Glutamatergic neuron (in vitro differentiated cells): ENCODE measurements at places on chromosomes 2 and 18.

- peak; percentile 29 for DNase-seq
Observed at GRCh38 chr2:202831242-202832220, 40.0 kb downstream of the ICA1L start.

DNA sequence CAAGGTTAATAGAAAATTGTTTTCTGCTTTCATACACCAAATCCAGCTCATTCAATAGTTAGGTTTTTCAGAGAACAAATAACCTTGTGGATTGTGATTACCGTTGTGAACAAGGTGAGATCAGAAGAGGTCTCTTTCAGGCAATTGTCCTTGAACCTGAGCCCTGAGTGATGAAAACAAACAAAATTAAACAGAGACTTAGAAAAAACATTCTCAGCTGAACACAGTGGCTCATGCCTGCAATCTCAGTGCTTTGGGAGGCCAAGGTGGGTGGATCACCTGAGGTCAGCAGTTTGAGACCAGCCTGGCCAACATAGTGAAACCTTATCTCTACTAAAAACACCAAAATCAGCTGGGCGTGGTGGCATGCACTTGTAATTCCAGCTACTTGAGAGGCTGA is 68.1 kb downstream of the HNMT start:
- DNase-seq = no peak

DNA sequence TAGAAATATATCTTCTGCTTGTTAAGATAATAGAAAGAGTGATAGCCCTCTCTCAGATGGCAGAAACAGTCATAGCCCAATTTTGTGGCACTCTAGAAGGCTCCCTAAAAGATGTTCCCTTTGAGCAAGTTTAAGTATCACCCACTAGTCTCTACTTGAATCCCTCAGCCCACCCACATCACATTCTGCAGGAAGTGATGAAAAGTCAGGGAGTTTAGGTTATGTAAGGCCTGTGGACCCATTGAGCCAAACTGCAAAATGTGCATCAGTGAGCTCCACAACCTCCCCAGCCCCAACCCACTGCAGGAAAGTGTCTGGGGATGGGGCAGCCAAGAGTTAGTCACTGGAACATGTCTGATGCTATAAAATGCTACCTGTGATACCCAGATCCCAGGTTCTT is 25.6 kb downstream of the ANKRD44 start:
- no peak for DNase-seq

GRCh38 chr2:206383669-206384068 is 59.7 kb upstream of the ADAM23 start:
- no peak for DNase-seq

- DNase-seq = peak; percentile 20
Observed at GRCh38 chr18:42756214-42756613, 359.3 kb downstream of the RIT2 start.

DNA sequence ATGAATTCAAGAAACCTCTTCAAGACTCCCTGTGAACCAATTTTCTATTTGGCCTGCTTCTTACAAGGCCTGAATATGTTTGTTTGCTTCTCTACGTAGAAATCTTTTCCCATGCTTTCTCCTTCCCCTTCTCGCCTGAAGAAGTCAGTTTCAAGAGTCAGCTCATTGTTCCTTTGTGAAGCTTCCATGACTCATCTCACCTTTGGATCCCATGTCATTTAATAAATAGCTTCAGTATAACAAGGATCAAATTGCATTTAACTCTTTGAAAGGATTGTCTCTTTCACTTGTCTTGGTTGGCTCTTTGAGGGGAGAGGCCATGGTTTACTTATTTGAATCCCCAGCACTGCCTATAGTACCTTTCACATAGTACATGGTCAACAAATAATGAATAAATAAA is 28.4 kb downstream of the CPS1 start:
- DNase-seq = no peak

- no peak for DNase-seq
Observed at GRCh38 chr18:30094556-30094955, 948.0 kb downstream of the DSC3 start.

GRCh38 chr2:68235090-68235489 is 17.2 kb downstream of the PPP3R1 start:
- no peak for DNase-seq

- no peak for DNase-seq
Observed at GRCh38 chr18:62634458-62634857, 80.9 kb upstream of the PHLPP1 start.

GRCh38 chr2:189661957-189662321 is 680 bp downstream of the ASNSD1 start:
- DNase-seq = no peak

DNA sequence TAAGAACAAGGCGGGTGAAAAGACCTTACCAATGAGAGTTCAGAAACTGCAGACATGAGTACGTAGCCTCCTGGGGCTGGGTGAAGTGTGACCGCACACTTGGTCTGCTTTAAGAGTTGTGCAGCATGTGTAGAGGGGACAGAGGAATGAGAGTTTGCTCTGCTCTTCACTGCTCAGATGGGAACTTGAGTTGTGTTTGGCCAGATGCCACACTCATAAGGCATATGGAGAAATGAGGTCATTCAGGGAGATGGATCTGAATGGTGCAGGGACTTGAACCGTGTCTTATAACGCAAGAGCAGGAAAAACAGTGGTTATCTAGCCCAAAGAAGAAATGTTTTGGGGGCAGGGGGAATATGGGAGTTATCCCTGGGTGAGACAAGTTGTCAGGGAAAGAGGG is 273.8 kb upstream of the LYPD1 start:
- no peak for DNase-seq

DNA sequence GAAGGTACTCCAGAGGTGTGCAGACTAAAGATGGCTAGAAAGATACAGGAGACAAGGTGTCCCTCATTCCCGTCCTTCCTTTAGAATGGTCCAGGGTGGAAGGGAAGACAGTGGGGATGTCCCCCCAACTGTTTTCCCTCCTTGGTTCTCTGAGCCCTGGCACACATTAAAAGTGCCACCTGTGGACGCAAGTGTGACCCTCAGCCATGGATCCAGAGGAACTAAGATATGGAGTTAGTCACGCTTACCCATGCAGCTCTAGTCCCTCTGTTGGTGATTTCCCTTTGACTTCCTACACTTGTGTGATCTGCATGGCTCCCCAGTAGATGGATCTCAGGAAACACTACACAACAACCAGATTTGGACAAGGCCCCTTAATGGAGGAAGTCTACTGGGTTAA is 113.1 kb upstream of the SRD5A2 start:
- DNase-seq = no peak

DNA sequence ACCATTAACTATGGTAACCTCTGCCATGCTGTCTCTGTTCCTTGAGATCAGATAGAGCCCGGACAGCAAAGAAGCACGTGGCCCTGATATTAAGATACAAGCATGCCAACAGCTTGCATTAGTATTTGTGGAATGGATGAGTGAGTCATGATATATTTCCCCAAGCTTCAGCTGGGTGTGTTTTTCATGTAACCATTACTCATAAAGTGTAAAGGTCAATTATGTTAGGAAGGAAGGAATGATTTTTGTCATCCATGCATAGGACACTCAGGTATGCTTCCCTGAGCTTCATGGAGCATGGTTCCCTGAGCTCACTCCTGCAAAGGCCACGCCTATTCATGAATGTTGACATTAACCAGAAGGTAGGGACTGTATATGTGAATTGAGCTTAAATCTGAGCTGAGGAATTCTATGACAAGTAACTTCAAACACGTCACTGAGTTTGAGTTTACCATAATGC is 74.6 kb downstream of the ARL4C start:
- no peak for DNase-seq

DNA sequence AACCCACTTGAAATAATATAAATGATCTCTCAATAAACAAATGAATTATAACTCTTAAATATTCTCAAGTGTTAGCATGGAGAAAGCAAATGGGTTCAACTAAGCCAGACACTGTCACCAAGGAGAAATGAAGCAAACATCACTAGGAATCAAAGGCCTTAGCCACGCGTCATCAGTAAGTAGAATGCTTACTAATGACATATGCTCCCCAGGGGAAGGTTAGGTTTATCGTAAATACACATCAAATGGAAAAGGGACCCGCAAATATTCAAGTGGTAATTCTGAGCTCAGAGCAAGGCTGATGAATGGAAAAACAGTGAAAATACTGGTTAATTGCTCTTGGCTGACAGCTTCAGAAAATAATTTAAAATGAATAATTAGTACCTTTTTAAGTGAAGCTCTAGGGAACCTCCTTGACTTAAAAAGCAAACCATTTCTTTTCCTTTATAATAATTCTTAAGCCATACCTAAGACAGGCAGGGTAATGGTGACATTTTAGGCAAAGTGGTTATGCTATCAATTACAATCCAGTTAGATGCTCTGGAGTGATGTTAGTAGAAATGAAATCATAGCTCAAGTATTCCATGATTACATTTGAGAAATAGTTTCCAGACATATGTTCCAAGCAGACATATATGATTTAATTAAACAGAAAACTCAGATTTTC is 101.5 kb downstream of the ALPK2 start:
- no peak for DNase-seq

DNA sequence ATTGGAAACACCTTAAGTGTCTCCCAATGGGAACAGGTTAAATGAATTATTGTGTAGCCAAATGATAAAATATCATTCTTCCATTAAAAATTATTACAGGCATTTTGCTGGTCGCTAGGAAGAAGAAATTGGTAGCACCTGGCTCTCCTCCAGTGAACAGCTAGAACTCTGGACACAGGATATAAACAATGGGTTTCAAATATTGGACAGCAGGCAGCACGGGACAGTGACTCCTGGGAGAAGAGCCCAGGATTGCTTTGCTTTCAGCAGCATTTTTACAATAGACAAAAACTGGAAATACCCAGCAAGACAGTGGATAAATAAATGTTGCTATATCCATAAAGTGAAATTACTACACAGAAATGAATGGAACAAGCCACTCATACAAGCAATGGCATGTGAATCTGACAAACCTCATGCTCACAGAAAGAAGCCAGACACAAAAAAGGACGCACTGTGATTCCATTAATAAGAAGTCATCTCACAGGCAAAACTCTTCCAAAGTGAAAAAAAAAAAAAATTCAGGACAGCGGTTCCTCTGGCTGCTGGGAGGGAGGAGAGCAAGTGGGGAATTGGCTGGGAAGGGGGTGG is 50.5 kb downstream of the LAMA1 start:
- no peak for DNase-seq

GRCh38 chr2:86695053-86695691 is 24.9 kb upstream of the RMND5A start:
- no peak for DNase-seq

GRCh38 chr2:37849911-37850310 is 75.2 kb upstream of the RMDN2 start:
- DNase-seq = no peak

DNA sequence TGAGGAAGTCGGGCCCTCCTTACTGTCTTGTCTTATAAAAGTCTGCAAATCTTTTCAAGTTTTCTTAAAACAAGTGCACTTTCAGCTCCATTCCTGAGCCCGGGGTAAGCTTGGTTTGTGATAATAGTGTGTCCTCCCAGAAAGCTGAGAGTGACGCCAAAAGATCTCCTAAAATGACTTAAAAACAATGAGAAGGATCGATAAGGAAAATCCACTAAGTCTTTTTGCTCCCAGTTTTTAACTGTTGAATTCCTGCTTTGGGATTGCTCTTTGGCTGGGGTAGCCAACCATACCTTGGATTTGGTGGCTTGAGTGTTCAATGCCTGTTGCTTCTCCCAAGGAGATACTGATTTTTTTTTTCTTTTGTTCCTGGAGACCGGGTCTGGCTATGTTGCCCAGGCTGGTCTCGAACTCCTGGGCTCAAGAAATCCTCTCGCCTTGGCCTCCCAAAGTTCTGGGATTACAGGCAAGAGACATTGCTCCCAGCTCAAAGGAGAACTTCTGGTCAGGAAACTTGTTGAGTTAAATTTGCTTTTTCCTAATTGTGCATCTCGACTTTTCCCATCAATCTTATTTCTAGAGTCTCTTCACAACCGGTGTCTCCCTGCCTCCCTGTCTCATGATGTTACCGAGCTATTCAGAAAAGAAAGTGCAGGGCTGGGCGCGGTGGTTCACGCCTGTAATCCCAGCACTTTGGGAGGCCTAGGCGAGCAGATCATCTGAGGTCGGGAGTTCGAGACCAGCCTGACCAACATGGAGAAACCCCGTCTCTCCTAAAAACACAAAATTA is 3.0 kb downstream of the TGIF1 start:
- DNase-seq = no peak

DNA sequence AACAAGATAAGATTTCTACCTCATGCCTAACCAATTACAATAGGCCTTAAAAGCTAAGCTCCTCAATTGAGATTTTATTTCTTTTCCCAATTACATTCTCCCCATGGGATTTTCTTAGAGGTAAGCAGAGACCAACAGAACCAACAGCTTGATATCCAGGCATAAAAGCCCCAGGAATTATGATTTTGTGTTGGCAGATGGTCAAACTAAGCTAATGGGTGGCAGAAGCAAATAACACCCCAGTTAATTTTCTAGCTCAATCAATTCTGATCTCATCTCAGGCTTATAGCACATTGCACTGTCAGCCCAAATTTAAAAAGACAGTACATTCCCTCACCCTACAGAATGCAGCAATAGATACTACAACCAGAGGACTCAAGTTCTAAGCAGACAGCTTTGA is 156.4 kb downstream of the NRXN1 start:
- DNase-seq = no peak

DNA sequence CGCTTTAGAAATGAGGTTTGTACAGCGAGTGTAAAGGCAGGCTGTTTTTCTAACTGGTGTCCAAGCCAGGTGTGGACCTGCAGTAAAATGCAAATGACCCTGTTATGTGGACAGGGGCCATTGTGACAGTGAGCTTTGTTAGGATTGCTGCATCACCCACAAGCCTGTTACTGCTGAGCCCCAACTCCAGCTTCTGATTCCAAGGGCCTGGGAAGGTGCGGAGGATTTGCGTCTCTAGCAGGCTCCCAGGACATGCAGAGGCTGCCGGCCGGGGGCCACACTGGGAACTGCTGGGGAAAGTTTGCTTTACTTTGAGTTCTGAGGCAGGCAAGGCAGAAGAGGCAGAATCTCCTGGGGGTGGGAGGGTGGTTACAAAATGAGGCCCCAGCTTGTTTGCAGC is 164.1 kb downstream of the GLI2 start:
- no peak for DNase-seq

- no peak for DNase-seq
Observed at GRCh38 chr2:224669449-224669848, 46.7 kb downstream of the CCDC195 start.

DNA sequence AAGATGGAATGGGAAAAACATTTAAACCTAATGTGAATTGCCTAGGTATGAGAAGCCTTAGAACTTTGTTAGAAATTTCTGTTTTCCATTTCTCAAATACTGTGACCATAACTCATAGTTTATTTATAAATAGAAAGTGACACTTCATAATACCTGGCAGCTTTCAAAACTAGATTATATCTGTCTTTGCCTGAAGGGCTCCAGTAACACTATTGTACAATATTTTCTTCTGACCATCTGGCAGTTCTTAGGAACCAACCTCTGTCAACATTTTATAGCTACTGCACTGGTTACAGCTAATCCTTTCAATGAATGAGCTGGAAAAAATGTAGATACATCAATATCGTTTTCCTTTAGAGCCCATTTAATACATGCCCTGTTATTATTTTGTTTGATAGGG is 237.4 kb downstream of the CAMKMT start:
- DNase-seq = no peak

DNA sequence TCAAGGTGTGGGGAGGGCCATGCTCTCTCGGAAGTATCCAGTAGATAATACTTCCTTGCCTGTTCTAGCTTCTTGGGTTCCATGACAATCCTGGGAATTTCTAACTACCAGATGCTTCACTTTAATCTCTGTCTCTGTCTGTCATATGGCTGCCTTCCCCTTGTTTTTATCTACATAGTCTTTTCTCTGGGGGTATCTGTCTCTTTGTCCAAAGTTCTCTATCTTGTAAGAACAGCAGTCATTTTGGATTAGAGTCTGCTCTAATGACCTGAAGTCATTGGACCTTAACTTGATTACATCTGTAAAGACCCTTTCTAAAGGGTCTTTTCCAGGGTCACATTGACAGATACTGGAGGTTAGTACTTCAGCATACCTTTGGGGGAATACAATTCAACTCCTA is 11.4 kb upstream of the EPB41L5 start:
- DNase-seq = no peak
